Hematopoietic multipotent progenitor cell treated with erythropoietin and hydrocortisone succinate and interleukin-3 and kit ligand, for 8 days (in vitro differentiated cells): ENCODE measurements at places on chromosomes 11 and 22.

GRCh38 chr22:41286639-41287091 is 678 bp upstream of the RANGAP1 start:
- peak; percentile 72 for DNase-seq

DNA sequence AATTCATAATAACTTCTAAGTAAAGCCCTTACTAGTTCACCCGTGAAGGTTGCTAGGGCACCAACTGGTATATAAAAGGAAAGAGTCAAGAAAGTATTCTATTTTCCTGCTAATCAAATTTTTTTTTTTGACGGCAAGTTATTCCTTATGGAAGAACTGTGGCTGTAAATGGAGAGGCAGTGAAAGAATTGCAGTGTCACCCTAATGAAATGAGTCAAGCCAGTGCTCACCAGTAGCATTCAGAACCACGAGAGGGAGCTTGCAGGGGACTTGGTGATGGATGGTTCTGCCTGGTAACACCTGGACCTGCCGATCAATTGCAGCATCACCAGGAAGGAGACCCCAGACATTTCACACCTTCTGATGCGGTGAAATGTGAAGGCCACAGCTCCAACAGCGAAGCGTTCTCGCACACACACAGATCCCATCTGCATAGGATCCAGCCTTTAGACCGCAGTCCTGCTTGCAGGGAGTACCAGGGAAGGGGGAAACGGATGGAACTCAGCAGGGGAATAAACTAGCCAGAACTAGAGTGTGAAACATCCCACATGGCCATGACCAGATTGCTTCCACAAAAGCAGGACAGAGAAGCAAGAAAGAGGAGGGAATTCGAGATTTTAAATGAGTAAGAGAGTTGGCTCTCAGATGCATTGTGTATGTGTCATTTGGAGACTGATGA is 326.2 kb downstream of the TBC1D22A start:
- DNase-seq = no peak

DNA sequence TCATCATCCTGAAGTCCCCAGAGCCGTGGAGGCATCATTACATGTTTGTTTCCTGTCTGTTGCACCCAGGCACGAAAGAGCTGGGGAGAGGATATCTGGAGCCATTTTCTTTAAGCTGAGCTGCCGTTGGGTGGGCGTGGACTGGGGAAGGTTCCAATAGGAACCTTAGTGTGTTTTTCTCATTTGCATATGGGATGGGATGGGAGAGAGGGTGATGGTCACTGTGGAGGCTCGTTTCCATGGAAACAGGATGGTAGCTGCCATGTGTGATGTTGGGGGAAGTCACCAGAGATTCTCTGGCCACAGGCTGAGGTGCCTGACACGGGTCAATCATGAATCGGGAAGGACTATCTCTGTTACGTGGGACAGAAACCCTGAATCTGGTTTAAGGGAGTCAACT is 39.7 kb downstream of the CACNA1I start:
- no peak for DNase-seq

GRCh38 chr11:108511851-108512474 is 13.8 kb upstream of the POGLUT3 start:
- DNase-seq = no peak

DNA sequence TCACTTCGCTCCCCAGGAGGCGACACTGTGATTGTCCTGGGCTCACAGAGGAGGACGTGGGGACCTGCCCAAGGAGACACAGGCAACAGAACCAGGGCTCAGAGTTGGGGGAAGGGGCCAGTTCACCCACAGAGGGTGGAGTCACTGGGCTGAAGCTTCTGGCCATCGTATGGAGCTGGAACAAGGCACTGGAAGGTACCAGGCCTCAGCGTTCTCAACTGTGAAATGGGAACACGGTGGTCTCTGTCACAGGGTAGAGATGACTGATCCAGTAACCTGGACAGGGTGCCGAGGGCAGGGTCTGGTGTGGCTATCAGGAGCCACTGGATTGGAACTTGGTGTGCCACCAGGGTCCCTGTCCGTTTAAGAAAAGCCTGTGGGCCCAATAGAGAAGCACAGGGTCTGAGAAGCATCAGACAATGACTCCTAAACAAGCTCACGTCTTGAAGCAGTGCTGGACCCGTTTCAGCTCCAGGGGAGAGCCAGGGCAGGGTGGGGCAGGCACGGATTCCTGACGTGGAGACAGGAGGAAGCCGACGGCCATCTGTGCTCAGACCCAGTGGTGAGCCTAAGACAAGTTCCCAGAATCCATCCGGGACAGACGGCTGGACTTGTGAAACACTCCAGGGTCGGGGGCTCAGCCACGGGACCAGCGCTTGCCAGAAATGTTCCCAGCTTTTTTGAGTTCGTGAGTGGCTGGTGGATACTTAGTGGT is 25.0 kb upstream of the KCNQ1OT1 start:
- no peak for DNase-seq

DNA sequence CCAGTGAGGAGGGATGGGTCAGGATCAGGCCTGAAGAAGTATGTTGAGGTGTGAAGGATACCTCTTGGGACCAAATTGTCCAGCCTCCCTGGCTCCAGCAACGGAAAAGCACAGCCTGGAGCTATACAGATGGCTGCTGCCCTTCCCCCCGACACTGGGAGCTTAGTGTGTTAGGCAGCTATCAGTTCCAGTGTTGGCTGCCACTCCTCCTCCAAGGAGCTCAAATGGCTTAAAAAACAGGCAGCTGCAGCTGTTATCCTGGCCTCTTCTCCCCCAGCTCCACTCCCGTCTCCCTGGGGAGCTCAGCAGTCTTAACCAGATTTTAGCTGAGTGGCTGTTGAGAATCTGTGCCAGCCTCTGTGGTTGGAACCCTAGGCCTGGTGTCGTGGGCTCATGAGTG is 225.0 kb downstream of the JRKL start:
- no peak for DNase-seq

GRCh38 chr11:120389693-120390584 is 53.7 kb downstream of the ARHGEF12 start:
- DNase-seq = no peak

DNA sequence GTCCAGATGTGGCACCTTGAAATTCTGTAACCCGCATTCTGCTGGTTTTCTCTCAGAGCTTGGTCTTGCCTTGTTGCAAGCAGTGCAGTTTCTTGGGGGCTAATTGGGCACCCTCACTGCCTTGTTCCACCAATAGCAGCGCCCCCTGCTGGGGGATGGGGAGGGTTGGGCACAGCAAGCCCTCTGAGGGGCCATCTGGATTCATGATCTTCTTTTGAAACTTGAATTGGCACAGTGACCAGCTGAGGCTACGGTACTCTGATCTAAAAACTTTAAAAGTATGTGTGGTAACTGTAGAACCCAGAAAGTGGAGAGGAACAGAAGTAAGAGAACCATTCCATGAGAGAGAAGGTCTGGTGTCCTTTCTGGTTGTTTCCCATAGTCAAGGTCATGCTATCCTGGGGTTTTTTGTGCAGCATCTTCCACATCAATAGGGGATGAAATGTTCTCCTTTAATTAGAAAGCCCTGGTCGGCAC is 64.2 kb downstream of the MED15 start:
- DNase-seq = peak; percentile 60

GRCh38 chr11:60866911-60867870 is at the start of gene ZP1:
TSS of gene ZP1 (plus strand) at chr11:60867542. CDS start at chr11:60867562, 20 bp downstream.
- DNase-seq = no peak

DNA sequence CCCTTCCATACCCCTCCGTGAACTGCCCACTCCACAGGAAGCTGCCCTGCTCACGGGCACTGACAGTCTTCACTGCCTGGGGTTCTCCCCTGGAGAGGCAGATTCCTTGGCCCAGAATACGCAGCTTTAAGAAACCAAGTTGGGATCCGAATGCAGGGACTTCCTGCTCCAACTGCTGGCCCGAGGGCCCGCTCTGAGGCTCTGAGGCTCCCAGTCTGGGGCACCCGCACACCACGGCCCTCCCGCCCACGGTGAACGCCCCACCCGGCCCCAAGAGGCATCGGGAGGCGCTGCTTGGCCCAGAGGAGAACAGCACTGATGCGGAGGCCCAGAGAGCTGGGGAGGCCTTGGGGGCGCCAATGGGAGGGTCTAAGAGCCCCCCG is 42.3 kb downstream of the IGF2 start:
- peak; percentile 4 for DNase-seq
